Fibroblast of skin of left quadriceps (primary cell): ENCODE measurements at places on chromosomes 7 and 10.

- DNase-seq = no peak
Observed at GRCh38 chr7:139249179-139249810, 18.3 kb downstream of the UBN2 start.

DNA sequence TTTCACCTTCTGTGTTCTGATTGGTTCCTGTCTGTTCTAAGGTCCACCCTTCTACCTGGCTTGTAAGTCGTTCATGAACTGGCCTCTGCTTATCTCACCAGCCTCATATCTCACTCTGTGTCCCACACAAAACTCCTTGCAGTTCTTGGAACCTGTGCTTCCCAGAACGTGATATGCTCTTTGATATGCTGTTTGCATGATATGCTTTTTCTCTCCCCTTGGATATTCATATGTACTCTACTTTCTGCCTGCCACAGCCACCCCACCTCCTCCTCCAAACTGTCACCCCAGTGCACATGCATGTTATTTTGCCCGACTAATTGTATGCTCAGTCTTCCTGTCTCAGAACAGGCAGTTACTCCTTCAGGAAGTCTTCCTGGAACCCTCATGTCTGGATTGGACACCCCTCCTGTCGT is 1.9 kb upstream of the ITPRIP start:
- no peak for DNase-seq

DNA sequence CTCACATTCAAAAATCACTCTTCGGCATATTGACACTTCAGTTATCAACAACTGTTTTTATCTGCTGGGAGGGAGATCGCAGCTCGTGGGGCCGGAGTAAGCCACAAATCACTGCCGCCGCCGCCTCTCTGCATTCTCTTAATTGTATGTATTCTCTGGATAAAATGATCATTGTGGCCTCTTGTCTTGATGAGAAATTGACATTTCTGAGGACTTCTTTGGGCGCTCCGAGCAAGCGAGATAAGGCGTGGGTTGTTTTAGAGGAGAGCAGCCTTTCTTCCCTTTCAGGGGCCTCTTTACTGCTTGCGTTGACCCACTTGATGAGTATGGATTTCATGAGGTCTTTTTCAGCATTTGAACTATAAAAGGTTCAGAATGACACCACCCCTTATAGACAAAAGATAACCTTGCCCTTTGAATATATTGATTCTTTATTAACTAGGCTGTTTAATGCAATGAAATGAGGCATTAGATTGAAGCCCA is 130.6 kb downstream of the EBF3 start:
- DNase-seq = no peak

DNA sequence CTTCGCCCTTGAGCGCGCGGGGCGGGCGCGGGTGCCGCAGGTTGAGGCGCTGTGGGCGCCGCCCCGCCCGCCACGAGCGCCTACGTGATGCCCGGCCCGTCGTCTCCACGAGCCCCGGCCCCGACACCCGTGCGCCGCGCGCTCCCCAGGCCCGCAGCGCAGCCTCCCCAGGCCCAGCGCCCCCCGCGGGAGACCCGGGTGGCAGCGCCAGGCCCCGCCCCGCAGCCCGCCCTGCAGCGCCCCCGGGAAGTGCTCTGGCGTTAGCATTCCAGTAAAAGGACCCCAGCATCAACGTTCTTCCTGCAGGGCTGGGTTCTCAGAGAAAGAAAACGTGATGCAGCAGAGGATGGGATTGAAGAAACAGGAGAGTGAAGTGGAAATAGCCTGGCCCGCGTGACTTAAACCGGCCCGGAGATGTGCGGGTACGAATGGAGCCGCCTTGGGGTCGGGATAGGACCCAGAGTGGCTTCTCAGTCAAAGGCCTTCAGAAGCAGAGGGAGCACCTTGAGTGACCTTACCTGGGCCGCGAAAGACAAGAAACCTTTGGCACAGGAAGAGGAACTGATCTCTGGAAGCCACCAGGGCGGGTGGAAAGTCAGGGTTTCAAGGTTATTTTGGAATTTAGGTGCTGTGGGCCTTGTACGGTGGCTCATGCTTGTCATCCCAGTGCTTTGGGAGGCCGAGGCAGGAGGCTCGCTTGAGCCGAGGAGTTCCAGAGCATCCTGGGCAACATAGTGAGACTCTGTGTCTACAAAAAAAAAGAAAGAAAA is 1.8 kb downstream of the PFKP start:
- no peak for DNase-seq

- no peak for DNase-seq
Observed at GRCh38 chr10:50417486-50417885, 166.2 kb upstream of the ASAH2 start.

- DNase-seq = no peak
Observed at GRCh38 chr10:114876602-114877300, 55.2 kb downstream of the FHIP2A start.

DNA sequence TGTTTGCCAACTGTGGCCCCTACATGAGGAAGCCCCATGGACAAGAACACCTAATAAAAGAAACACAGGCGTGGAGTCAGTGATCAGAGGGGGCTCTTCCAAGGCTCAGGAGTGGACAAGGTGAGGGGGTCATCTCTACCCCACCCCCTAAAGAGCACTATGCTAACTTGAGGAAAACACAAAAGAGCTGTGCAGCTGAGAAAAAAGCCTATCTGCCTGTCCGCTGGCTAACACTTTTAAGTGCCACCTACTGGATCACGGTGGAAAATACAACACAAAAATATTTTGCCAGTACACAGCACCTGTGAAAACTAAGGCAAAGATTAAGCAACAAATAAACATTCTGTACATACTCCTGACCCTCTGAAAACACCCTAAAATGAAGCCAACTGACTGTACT is 53.1 kb upstream of the COBL start:
- no peak for DNase-seq

DNA sequence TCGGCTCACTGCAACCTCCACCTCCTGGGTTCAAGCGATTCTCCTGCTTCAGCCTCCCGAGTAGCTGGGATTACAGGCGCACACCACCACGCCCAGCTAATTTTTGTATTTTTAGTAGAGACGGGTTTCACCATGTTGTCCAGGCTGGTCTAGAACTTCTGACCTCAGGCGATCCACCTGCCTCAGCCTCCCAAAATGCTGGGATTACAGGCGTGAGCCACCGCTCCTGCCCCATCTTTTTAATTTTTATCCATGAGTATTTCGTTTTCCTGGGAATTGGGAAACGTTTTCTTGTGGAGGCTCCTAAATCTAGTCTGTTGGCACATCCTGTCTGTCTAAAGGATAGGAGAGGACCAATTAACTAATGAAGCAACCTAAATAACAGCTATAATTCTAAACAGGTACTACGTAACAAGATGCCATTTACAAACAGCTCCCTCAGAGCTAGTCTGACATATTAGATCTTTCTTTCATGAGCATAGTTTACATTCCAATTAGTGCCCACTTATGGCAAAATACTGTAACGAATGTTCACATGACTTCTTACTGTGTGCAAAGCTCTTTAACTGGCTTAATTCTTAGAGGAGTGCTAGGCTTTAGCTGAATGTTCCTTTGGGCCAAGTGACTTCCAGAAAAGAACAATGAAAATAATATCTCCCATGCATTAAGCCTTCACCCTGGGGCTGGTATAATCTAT is 151.0 kb upstream of the YAE1 start:
- no peak for DNase-seq

DNA sequence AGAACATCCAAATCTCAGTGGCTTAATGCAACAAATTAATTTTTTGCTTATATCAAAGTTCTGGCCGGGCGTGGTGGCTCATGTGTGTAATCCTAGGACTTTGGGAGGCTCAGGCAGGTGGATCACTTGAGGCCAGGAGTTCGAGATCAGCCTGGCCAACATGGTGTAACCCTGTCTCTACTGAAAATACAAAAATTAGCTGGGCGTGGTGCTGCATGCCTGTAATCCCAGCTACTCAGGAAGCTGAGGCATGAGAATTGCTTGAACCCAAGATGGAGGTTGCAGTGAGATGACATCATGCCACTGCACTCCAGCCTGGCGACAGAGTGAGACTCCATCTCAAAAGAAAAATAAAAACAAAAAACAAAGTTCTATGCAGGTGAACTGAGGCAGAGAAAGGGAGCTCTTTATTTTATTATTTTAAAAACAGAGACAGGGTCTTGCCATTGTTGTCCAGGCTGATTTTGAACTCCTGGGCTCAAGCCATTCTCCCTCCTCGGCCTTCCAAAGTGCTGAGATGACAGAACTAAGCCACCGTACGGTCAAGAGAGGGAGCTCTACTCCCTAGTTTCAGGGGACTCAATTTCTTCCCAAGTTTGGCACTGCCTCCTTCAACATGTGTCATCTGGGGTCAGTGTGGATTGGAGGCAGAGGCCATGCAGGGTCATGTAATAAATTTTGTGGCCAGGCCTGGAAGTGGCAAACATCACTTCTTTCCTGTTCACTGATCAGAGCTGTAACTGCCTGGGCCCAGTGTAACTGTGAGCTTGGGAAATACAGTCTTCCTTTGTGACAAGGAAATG is 2.4 kb downstream of the ADCK2 start:
- DNase-seq = no peak

DNA sequence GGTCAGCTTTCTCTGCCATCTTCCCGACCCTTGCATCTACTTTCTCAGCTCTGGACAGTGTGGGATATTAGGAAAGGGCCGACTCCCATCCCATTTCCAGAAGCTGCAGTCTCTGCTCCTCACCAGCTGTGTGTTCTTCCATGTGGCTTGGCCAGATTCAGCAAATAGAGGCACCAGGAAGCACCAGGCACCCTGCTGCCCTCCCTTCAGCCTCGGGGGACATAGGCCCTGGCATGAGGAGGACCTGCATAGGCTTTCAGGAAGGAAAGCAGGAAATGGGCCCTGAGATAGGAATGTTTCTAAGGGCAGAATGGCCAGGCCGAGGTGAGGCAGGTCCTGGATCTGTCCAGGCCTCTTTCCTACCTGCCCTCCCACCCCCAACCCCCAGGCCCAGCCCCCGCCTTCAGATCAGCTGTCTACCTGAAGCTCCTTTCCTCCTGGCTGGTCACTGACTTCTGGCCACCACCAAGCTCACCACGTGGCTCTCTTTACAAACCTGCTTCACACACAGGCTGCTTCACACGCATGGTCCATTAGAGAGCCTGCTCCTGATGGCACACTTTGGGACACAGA is 27.5 kb upstream of the PURB start:
- no peak for DNase-seq

- DNase-seq = no peak
Observed at GRCh38 chr10:69285699-69286098, 7.4 kb downstream of the HK1 start.

GRCh38 chr7:93044147-93044810 is 73.5 kb downstream of the SAMD9 start:
- DNase-seq = peak; percentile 94

DNA sequence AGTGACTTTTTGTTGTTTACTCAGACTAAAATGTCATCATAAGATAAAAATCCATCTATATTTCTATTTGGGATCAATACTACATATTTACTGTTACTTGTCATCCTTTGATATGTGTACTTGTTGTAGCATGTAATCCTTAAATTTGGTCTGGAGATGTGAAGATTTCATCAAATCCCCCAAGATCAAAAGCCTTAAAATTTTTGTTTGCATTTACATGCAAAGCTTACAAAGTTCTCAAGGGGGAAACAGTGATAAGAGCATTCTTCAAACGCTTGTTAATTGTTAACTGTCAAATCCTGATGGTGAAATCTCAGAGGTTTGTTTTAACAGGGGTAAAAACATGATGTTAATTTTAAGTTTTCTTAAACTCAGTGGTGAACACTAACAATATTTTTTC is 84.9 kb upstream of the SKAP2 start:
- DNase-seq = no peak

DNA sequence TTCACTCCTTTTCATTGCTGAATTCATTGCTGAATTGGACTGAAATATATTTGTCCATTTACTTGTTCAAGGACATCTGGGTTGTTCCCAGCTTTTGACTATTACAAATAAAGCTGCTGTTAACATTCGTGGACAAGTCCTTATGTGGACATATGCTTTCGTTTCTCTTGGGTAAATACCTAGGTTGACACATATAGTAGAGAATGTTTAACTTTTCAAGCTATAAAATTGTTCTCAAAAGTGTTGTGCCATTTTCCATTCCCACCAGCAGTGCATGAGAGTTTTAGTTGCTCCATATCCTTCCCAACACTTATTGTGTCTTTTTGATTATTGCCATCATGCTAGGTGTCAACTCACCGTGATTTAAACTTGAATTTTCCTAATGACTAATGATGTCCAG is 17.5 kb upstream of the CPVL start:
- no peak for DNase-seq

- DNase-seq = no peak
Observed at GRCh38 chr10:60123668-60124067, 217.3 kb upstream of the CCDC6 start.

- no peak for DNase-seq
Observed at GRCh38 chr7:155422151-155422550, 35.8 kb upstream of the EN2 start.

DNA sequence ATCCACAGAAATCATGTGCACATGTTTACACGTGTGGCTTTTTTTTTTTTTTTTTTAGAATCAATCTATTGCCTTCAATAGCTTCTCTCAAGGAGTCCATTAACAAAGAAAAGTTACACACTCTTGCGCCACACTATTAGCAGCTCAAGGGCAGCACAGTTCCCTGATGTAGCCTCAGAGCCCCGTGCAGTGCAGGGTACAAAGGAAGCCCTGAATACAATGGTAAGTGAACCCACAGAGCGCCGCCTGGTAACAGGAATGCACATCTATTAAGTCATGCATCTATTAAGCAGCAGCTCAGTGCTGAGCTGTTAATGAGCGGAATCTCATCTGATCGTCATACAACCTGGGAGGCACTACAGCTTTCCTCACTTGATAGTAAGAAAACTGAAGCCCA is 113.7 kb upstream of the PDLIM1 start:
- no peak for DNase-seq

GRCh38 chr7:137351941-137352340 is 8.4 kb upstream of the PTN start:
- DNase-seq = no peak

GRCh38 chr7:50474382-50475160 is 24.4 kb upstream of the FIGNL1 start:
- no peak for DNase-seq

GRCh38 chr10:100130831-100131230 is 49.2 kb upstream of the CPN1 start:
- no peak for DNase-seq

- no peak for DNase-seq
Observed at GRCh38 chr7:132103718-132104117, 472.6 kb downstream of the PLXNA4 start.

DNA sequence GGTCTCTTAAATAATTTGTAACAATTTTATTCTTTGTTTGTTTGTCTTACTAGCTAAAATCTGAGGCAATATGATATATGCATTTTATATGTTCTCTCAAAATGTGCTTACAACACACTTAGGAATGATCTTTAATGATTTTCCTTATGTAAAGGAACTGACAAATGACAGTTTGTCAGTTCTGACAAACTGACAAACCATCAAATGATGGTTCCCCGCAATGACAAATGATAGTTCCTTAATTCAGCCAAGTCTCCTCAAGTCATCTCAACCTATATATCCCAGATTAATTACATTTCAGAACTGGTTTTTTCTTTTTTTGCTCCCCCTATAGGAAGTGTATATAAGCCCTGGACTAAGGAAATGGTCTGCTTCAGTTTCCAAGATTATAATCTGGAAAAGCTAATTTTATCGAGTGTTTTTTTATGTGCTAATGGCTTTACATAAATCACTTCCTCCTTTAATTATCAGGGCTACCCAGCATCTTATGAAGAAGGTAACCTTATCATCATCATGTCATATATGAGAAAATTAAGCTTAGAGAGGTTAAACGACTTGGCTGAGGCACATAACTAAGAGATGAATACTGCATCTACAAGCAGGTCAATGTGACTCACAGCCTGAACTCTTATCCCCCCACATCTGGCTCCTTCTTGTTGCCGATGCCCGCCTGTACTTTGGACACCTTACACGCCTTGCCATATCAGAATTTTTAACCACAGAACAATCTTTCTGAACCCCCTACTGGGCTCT is 75.1 kb downstream of the RELN start:
- no peak for DNase-seq

GRCh38 chr7:91427051-91427450 is 162.8 kb downstream of the FZD1 start:
- DNase-seq = no peak
